ENCODE measurements at places on chromosomes 1 and 21.
A peak's percentile ranks its signal among the peaks of the same experiment; 100 is the strongest.

GRCh38 chr1:191970116-191970515 is 188.1 kb upstream of the RGS18 start:
- DNase-seq = no peak

GRCh38 chr21:27772816-27773215 is 805.9 kb upstream of the ADAMTS5 start:
- DNase-seq = no peak

- no peak for DNase-seq
Measured at GRCh38 chr1:1554926-1555915, 14.8 kb upstream of the TMEM240 start.

DNA sequence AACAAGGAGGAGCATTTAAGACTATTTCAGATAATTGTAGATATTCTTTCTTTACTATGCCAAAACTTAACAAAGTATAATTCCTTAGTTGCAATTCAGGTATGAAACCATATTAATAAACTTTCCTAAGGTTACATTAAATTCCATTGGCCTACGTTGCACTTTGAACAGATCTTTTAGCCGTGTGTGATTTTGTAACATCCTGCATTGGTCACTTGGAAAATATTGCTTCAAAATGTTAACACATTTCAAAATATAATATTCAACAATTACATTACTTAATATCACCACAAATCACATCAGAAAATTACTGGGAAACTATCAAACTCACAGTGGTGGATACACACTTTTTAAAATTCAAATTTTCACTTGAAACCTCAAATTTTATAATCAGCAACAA is 20.2 kb downstream of the ETS2 start:
- no peak for DNase-seq

- DNase-seq = no peak
Measured at GRCh38 chr1:162835157-162835899, 25.6 kb downstream of the CCDC190 start.

- peak; percentile 22 for DNase-seq
Measured at GRCh38 chr1:53470155-53470554, 11.0 kb downstream of the DMRTB1 start.

DNA sequence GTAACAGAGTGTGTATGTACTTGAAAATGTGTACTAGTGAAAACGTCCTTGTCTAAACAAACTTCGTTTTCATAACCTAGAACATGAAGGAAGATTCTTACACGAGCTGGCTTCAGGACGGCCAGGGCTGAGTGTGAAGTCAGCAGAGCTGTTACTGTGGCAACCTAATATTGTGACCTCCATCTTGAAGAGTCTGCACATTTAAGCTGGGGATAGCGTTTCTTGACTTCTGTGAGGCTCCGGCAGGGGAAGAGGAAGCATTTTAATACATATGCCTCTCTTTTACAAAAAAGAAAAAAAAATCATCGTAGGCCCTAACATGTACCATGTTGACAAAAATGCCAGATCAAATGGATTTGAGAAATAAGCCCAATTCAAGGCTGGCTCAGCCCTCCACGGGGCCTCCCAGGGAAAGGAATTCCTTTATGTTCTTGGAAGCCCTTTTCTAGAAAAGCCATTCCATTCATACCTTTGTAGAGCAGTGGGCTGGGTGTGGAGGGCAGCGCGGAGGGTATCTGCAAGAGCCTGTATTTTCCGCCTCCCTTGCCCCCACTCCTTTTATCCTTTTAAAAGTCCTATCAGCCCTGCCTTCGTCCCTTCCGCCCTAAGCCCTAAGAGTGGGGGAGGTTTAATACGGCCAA is 51.1 kb downstream of the SIM2 start:
- no peak for DNase-seq

DNA sequence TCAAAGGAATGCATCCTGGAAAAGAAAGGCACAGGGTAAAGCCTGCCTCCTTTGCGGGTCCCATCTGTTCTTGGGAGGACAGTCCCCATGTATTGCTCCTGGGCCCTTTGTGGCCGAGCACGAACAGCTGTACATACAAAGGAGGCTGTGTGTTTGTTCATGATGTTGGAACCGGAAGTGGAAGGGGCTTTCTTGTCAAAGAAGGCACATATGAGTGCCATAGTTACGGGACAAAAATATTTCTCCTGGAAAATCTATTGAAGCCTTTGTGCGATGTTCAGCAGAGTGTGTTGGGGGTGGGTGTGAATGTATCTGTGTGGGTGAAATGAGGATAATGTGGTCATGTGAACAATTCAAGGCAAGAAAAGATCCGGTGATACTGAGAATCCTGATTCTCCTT is 297.6 kb downstream of the DISC1 start:
- peak; percentile 65 for DNase-seq

GRCh38 chr21:33817663-33818451 is 97.7 kb downstream of the ATP5PO start:
- peak; percentile 49 for DNase-seq

DNA sequence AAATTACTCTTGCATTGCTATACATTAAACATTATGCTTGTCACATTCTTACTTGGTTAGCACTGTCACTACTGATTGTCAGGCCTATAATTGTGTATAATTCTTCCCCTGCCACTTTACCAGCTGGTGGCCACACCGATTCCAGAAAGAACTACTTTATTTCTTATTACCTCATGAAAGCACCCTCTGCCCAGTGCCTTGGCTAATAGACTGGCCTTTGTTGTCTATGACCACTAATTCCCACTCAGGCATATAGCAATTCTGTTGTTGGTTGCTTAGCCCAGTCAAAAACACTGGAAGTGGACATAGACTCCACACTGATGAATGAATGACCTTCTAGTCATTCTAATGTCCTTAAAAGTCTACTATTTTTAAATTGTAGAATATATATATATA is 35.6 kb downstream of the MRPL39 start:
- no peak for DNase-seq

GRCh38 chr1:196181594-196181878 is 426.7 kb downstream of the KCNT2 start:
- no peak for DNase-seq

GRCh38 chr1:226593541-226593940 is 45.0 kb downstream of the STUM start:
- no peak for DNase-seq

DNA sequence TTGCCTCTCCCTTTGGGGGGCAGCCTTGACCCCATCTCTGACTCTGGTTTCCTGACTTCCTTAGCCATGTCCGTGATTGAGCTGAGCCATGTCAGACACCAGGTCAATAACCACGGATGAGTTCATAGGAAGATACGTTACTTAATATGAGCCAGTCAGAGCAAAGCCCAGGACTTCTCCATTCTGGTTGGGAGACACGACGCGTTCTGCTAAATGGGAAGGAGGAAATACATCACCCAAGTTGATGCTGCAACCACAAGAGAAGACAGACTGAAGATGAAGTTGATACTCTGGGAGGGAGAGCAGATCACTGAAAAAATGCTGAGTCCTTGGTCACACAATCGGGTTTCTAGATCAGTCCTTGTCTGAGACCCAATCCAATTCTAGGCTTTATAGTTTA is 90.9 kb downstream of the MATN1 start:
- DNase-seq = no peak

GRCh38 chr21:46375560-46376230 is 51.7 kb downstream of the PCNT start:
- DNase-seq = no peak

DNA sequence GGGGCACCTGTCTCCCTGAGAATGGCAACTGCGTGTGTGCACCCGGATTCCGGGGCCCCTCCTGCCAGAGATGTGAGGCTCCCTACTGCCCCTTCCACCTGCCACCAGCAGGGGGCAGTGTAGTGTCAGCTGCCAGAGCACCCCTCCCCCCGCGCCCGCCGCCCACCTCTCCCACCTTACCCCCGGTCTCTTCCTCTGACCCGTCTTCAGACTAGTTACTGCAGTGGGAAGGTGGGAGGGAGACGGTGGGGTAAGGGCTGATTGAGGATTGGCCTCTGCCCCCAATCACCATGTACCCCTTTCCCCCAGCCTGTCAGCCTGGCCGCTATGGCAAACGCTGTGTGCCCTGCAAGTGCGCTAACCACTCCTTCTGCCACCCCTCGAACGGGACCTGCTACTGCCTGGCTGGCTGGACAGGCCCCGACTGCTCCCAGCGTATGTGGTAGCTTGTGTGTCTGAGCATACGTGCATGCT is 10.1 kb upstream of the LRRC71 start:
- DNase-seq = no peak

- no peak for DNase-seq
Measured at GRCh38 chr1:98659879-98660278, 1.6 kb upstream of the SNX7 start.

- no peak for DNase-seq
Measured at GRCh38 chr1:150002217-150002616, 8.3 kb downstream of the OTUD7B start.

GRCh38 chr1:17094664-17095063 is 24.6 kb downstream of the PADI2 start:
- DNase-seq = no peak

DNA sequence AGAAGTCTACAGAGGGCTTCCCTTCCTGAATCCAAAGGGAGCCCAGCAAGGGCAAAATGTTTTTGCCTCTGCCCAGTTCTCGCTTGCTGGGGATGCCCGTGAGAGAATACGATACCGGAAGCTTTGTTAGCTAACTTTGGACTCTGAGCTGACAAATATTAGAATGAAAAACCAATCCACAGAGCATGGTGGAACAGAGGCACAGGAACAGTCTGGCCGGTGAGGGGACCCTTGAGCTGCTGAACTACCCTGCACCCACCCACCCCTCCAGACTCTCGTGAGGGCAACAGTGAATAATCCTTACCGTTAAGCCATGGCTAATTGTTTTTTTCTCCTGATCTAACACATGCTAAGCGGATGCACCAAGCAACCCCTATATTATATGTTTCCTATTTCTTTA is 76.3 kb upstream of the AKT3 start:
- no peak for DNase-seq

GRCh38 chr1:245448975-245449431 is 294.2 kb downstream of the KIF26B start:
- no peak for DNase-seq

GRCh38 chr1:213931836-213932235 is 55.9 kb upstream of the PROX1 start:
- DNase-seq = no peak

- DNase-seq = no peak
Measured at GRCh38 chr21:45299026-45299863, 11.6 kb upstream of the POFUT2 start.

DNA sequence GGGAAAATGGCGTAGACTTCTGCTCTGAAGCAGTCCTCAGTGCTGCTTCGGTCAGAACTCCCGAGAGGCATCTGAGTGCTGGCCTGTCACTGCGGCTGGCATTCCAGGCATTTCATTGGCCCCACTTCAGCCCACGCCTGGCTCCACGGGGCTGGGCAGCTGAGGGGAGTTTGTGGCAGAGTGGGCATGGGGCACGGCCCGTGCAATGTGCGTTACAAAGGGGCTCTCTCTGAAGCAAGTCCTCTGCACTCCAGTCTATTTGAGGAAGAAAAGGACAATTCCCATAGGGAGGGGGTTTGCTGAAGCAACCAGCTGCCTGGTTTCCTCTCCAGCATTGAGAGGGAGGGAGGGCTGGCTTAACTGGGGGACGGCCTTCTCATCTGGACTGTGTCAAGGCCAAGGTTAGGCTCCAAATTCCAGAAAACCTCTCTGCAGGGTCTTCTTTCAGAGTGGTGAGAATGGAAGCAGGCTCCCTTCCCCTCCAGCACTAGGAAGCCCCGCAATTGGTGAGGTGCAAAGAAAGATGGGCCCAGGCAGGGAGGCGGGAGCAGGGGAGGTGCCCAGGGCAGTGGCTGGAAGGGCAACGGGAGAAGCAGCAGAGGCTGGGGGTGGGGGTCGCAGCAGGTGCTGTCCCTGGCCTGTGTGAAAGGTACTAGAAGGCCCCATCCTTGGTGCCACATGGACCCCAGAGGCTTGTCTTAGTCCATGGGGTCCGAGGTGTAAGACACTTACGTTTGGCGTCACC is 21.1 kb upstream of the GPR157 start:
- no peak for DNase-seq

DNA sequence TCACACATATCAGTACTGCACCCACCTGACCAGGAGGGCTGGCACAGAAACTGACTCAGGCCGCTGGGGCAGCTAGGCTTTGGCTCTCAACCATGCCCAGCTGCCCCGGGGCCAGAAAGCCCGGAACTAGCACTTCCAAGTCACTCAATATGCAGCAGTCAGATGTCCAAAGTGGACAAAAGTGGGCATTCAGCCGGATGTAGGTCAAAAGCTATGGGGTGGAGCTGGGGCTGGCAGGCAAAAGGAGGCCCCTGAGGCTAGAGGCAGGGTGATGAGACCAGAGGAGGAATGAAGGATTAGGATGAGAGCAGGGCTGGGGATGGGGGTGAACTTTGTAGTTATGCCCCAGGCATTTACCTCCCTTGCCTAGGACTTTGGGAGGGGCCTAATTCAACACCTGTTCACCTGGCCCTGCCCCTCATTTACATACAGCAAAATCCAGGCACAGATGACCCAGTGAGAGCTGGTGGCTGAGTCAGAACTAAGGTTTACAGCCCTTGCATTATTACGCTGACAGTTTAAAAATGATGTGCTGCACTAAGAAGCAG is 30.7 kb upstream of the EDN2 start:
- no peak for DNase-seq

- DNase-seq = no peak
Measured at GRCh38 chr1:36161641-36162531, 5.9 kb downstream of the MAP7D1 start.

GRCh38 chr1:8374356-8374755 is 56.4 kb downstream of the SLC45A1 start:
- DNase-seq = no peak

DNA sequence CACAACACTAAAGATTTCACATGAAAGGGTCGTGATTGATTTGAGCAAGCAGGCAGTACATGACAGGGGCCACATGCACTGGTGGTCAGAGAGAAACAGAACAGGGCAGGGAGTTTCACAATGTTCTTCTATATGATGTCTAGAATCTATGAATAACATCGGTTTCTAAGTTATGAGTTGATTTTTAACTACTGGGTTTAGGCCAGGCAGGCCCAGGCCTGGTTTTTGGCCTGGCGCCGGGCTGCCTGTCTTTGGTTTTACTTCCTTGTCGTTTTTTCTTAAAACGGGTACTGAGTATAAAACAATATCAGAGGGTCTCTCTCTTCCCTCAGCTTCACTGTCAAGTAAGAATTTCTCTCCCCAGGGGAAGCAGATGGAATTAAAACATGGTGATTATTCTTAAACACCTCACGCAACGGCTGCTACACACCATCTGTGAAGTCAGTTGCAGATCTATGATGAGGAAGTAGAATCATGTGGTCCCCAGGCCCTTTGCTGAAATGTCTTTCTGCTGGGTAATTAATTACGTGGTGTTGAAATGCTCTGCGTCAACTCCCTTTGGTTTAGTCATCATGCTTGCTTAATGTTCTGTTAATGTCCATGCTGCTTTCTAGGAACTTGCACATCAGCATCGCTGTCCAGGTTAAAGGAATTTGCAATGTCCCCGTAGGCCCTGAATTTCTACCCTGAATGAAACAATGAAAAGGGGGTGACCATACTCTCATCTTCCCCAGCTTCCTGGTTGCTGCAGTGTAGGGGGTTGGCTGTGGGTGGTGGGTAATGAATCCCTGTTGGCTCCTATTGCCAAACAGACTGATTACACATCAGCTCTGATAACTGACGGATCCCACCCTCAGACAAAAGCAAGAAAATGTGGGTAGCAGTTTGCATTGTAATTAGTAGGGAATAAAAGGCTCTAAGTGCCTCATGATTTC is 70.3 kb downstream of the SERINC2 start:
- DNase-seq = peak; percentile 69

GRCh38 chr1:51330331-51331201 is at the start of gene TTC39A:
Gene TTC39A, minus strand, starts transcription at chr1:51330562. Its CDS starts 85 bp downstream, at chr1:51330477.
- DNase-seq = no peak

Measured in NCI-H748 treated with DMSO at 0.1 percent for 48 hours (cell line).